ENCODE measurements at places on chromosomes 3 and 15.

DNA sequence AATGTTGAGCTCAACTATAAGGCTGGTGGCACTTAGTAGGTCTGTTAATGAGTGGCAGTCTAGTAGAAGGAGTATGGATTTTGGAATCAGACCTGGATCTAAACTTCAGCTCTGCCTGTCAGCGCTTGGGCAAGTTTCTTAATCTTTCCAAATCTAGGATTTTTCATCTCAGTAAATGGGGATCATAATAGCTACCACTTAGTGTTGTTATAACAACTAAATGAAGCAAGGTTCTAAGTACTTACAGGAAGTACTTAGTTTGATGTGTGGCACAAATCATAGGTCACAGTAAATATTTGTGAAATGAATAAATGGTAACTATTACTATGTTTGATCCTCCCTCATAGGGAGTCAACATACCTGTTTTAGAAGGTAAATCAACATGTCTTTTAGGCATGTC is 31.4 kb downstream of the SLC49A4 start:
- DNase-seq, result no peak

- no peak for DNase-seq
Measured at GRCh38 chr3:48945432-48945831, 26.8 kb downstream of the ARIH2 start.

- DNase-seq, result no peak
Measured at GRCh38 chr3:169629895-169630294, 33.6 kb downstream of the MECOM start.

DNA sequence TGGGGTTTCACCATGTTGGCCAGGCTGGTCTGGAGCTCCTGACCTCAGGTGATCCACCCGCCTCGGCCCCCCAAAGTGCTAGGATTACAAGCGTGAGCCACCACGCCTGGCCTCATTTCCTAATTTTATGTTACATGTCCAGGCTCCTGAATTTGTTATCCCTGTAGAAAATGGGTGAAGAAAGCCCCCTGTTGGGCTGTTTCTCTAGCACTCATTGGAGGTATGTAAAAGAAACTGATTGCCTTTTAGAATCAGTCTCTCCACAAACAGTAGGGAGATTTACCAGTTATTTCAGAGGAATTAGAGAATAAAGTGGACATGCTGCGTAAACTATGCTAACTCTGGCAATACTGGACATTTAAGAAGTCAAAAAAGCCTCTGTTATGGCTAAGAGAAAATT is 364.1 kb upstream of the TBL1XR1 start:
- no peak for DNase-seq

- DNase-seq, result peak; percentile 82
Measured at GRCh38 chr15:84914909-84915605, 30.6 kb downstream of the SLC28A1 start.

DNA sequence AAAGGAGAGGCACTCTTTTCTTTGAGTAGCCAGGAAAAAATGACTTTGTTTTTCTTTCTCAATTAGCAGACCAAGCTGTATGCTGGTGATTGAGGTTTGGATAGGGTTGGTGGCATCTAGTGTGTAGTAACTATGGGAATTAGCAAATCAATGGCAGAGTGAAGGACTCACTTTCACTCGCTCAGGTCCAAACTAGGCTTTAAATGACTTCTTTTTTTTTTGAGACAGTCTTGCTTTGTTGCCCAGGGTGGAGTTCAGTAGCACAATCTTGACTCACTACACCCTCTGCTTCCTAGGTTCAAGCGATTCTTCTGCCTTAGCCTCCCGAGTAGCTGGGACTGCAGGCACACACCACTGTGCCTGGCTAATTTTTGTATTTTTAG is 35.9 kb downstream of the PRKCI start:
- DNase-seq, result no peak

DNA sequence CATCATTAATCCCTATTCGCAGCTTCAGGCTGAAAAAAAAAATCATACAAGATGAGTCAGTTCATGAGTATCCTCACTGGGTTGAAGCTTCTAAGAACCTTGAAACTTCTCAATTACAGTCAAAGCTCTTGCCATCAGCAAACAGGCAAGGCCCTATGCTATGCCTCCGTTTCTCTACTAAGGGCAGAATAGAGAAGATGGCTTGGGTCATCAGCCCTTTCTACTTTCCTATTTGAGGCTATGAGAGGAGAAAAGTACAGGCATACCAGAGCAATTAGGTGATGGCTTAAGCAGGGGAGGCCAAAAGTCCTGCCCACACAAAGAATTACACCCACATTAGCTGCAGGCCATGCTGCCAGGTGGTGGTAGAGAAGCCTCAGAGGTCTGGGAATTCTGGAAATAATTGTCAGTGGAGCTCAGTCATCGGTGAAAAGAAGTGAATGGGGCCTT is 89.0 kb downstream of the MRPL46 start:
- DNase-seq, result no peak

GRCh38 chr15:88440021-88440420 is 27.2 kb downstream of the MRPL46 start:
- DNase-seq, result peak; percentile 16
